Stomach (tissue), 19 donors: ENCODE measurements at places on chromosomes 16 and 17. TPM values are rescaled to one million over a fixed set of nuclear protein-coding genes. Genes with fewer than 3 reads are reported as not detected.

GRCh38 chr17:58899191-58899590 lies 143.5 kb downstream of the PPM1E start:
- no peak for DNase-seq
- no peaks in the 10 kb centered on the region for H3K4me1 ChIP-seq
- no peaks in the 10 kb centered on the region for H3K36me3 ChIP-seq
- H3K27ac ChIP-seq: no peak overlapping the region

DNA sequence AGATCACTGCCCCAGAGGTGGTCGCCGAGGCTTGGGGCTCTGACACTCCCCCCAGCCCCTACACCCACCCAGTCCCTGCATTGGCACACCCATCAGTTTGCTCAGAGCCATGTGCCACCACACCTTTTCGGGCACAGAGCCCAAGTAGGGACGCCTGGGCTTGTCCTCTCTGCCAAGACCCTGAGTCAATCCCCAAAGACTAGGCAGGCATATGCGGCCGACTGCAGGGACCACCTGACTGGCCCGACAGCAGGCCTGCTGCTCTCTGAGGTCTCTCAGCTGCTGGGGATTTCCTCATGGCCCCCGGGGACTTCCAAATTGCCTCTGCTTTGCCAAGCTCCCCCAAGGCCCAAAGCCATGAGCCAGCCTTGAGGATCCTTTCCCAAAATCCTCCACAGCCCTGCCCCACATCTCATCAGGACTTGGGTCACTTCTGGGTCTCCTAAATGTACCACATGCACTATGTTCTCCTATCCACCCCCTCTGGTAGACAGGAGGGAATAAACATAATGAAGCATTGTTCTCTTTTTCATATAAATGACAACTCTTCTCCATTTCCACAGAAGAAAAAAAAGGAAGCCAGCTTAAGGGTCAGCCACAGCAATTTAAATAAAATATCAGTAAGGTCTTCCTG lies 30.6 kb downstream of the MYO18A start:
- no peaks in the 10 kb centered on the region for H3K36me3 ChIP-seq
- peaks cover 52% of the 10 kb centered on the region for H3K4me1 ChIP-seq
- peak overlapping the region; percentile 86 for H3K27ac ChIP-seq
- DNase-seq: peak; percentile 61

GRCh38 chr16:30526137-30526822 lies at the start of gene ZNF768:
Gene ZNF768 (minus strand): TSS chr16:30526566. CDS start chr16:30526413, 153 bp downstream.
- DNase-seq: no peak
- H3K4me3 ChIP-seq: peak within 1 kb of the TSS; percentile 74
- H3K27ac ChIP-seq: peak within 1 kb of the TSS; percentile 98
- H3K36me3 ChIP-seq: peaks cover 18% of the 10 kb centered on the region

GRCh38 chr16:35306915-35307314 lies 1847.5 kb downstream of the TP53TG3F start:
- H3K4me1 ChIP-seq: no peaks in the 10 kb centered on the region
- H3K27me3 ChIP-seq: no peaks in the 10 kb centered on the region
- DNase-seq: no peak
- no peaks in the 10 kb centered on the region for H3K36me3 ChIP-seq
- H3K27ac ChIP-seq: no peak overlapping the region

The PGP gene
- 15.9 TPM for total RNA-seq
